Fibroblast of lung (primary cell): ENCODE measurements at places on chromosomes 1 and 21.
A peak's percentile ranks its signal among the peaks of the same experiment; 100 is the strongest.

DNA sequence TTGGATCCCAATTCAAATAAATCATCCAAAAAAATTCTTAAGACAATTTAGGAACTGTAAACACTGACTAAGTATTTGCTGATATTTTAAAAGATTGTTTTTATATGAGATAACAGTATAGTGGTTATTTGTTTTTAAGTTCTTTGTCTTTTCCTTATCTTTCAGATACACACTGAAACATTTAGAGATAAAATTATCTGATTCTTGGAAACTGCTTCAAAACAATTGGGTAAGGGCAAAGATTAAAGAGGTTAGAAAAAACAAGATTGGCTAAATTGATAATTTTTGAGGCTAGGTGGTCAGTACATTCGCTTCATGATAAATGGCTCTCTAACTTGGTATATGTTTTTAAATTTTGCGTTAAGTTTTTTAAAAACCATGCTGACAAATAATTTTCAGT, 117.3 kb downstream of the PSMG1 start:
- DNase-seq = peak; percentile 6

DNA sequence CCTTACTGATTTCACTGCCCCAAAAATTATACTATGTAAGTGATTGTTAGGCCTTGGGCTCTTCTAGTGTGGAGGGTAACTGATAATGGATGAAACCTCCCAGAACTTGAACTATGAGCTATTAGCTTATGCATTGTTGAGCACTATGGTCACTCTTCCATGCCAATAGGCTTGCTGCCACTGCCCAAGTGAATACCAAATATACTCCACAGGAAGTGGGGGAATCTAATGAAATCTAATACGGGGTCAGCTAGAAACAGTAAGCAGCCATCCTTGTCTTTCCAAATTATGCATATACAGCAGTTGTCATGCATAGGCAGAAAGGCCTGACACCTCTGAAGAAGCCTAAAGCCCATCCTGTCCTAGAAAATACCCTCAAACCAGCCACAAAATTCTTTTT, 198.7 kb upstream of the PTBP2 start:
- DNase-seq = no peak

- DNase-seq = no peak
Observed at GRCh38 chr21:32521736-32522355, 63.5 kb downstream of the TCP10L start.

DNA sequence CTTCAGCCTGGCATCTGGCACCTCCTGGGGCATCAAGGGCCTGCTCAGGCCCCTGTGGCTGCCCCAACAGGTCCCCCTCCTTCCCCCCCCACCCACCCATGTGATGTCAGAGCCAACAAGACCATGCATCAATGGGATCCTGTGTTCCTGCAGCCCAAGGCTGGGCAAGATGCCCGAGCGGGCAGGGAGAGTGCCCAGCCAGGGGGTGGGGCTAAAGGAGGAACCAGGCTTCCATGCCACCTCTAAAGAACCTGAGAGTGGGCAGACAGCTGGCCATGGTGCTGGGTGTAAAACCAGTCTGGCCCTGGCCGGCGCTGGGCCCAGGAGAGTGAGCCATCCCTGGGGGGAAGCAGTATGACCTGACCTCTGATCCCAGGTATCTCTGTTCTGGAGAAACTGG, 7.6 kb downstream of the COL16A1 start:
- no peak for DNase-seq
